CD14-positive monocyte (primary cell): ENCODE measurements at places on chromosomes 3 and 15.

- H3K27me3 ChIP-seq: no peaks in the 10 kb centered on the region
- H3K27ac ChIP-seq: no peak overlapping the region
- DNase-seq: no peak
These were observed 129.6 kb downstream of the NR2F2 start for GRCh38 chr15:96460106-96460505.

GRCh38 chr3:147119989-147120388 lies 286.4 kb downstream of the ZIC4 start:
- no peak overlapping the region for H3K27ac ChIP-seq
- no peak for DNase-seq
- no peaks in the 10 kb centered on the region for H3K27me3 ChIP-seq
- no peaks in the 10 kb centered on the region for H3K36me3 ChIP-seq

GRCh38 chr3:71067977-71068654 lies 515.4 kb downstream of the FOXP1 start:
- H3K27ac ChIP-seq: no peak overlapping the region
- no peaks in the 10 kb centered on the region for H3K36me3 ChIP-seq
- no peaks in the 10 kb centered on the region for H3K27me3 ChIP-seq
- H3K4me1 ChIP-seq: peaks cover 35% of the 10 kb centered on the region
- DNase-seq: no peak
- H3K4me3 ChIP-seq: no peak overlapping the region

- no peaks in the 10 kb centered on the region for H3K27me3 ChIP-seq
- H3K36me3 ChIP-seq: no peaks in the 10 kb centered on the region
- no peak overlapping the region for H3K27ac ChIP-seq
- no peaks in the 10 kb centered on the region for H3K4me1 ChIP-seq
These were observed 50.9 kb upstream of the FSIP1 start for GRCh38 chr15:39833515-39833981.

DNA sequence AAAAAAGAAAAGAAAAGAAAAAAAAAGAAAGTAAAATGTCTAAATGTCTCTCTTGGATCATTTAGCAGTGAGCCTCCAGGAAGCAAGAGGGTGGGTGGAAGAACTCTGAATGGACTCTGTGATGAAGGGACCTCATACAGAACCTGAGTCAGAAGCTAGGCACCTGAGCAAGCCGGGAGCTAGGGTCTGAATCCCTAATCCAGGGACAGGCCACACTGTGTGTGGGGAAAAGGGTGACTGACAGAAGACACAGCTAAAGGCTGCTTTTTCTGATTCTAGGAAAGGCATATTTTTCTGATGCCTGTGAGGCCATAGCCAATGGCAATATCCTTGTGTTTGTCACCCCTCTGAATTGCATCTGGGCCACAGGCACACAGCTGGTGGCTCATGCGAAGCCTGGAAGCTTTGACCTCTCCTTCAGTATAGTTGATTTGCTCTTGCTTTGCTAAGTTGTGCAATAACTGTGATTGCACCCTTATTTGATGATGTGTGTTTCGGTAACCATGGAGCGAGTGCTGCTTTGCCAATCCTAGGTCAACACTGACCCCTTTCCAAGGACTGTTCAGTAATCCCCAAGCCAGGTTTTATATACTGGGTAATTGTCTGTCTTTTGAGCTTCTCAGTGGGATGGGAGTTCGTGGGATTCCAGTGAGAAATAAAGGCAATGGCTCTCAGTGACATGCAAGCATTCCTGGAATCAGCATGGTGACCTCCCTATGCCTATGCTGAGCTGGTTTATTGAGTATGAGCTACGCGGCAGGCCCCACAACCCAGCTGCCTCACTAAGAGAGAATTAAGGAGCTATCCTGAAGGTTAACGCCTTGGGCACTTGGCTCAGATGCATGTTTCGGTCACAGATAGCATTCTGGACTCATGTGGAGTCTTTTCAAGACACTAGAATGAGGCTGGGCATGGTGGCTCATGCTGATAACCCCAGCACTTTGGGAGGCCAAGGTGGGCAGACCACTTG lies 49.0 kb upstream of the OSBPL11 start:
- no peaks in the 10 kb centered on the region for H3K36me3 ChIP-seq
- DNase-seq: peak; percentile 75
- H3K27me3 ChIP-seq: no peaks in the 10 kb centered on the region
- H3K4me1 ChIP-seq: peaks cover 17% of the 10 kb centered on the region
- H3K4me3 ChIP-seq: no peak overlapping the region

GRCh38 chr3:167575000-167575600 lies 78.6 kb downstream of the WDR49 start:
- H3K36me3 ChIP-seq: no peaks in the 10 kb centered on the region
- no peaks in the 10 kb centered on the region for H3K4me1 ChIP-seq

DNA sequence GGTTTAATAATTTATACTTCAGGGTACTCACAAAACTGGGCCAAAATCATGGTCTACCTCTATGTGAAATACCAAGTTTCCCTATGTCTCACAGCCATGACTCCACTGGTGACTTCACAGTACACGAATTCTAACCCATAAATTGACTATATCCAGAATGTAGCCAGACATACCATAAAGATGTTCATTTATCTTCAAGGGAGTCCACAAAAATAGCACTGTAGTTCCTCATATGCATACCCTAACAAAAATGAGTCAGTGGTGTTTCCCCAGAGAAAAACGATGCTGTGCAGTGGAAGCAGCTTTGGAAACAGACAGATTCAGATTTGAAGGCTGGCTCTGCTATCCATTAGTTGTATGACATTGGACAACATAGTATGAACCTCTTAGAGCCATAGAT lies 438.8 kb downstream of the FHIT start:
- H3K4me1 ChIP-seq: no peaks in the 10 kb centered on the region
- no peak overlapping the region for H3K4me3 ChIP-seq
- H3K36me3 ChIP-seq: no peaks in the 10 kb centered on the region
- no peaks in the 10 kb centered on the region for H3K27me3 ChIP-seq
- H3K27ac ChIP-seq: no peak overlapping the region

DNA sequence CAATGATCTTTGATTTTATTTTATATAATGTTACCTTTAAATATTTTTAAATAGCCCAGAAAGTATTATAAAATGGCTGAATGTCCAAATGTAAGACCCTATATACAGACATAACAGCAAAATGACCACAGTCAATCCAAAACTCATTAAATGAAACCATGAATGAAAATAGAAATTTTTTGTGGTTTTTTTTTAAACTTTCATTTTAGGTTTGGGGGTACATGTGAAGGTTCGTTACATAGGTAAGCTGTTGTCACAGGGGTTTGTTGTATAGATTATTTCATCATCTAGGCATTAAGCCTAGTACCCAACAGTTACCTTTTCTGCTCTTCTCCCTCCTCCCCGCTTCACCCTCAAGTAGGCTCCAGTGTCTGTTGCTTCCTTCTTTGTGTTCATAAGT lies 108.8 kb downstream of the FAIM start:
- H3K36me3 ChIP-seq: peaks cover 63% of the 10 kb centered on the region
- H3K27me3 ChIP-seq: no peaks in the 10 kb centered on the region
- H3K27ac ChIP-seq: no peak overlapping the region
- no peak overlapping the region for H3K4me3 ChIP-seq
- DNase-seq: no peak

DNA sequence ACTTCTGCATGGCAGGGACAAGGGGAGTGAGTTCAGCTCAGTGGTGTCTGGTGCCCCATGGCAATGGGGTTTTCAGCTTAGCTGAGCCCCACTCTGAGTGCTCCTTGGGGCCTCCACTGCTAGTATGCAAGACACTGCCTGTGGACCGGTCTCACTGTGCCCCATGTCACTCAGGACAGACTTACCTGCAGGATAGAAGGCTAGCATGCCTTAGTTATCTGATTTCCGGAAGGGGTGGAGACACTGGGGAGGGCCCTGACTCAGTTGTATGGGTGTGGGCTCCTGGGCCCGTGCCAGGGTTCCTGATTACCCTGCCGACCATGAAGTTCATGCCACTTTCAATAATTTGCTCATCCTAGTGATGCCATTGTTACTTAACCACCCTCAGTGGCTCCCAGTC lies 4.3 kb upstream of the SLC6A20 start:
- H3K27ac ChIP-seq: no peak overlapping the region
- no peaks in the 10 kb centered on the region for H3K36me3 ChIP-seq
- no peak for DNase-seq
- H3K4me3 ChIP-seq: no peak overlapping the region
- H3K4me1 ChIP-seq: peaks cover 11% of the 10 kb centered on the region
- peaks cover 33% of the 10 kb centered on the region for H3K27me3 ChIP-seq

- no peak overlapping the region for H3K27ac ChIP-seq
- peaks cover 61% of the 10 kb centered on the region for H3K4me1 ChIP-seq
- H3K36me3 ChIP-seq: no peaks in the 10 kb centered on the region
- DNase-seq: no peak
- no peaks in the 10 kb centered on the region for H3K27me3 ChIP-seq
These were observed 159.5 kb downstream of the RPLP1 start for GRCh38 chr15:69612112-69612511.

- no peak overlapping the region for H3K4me3 ChIP-seq
- no peaks in the 10 kb centered on the region for H3K4me1 ChIP-seq
- H3K27me3 ChIP-seq: peaks cover 6% of the 10 kb centered on the region
- no peaks in the 10 kb centered on the region for H3K36me3 ChIP-seq
- H3K27ac ChIP-seq: no peak overlapping the region
- no peak for DNase-seq
These were observed 36.0 kb upstream of the HDGFL3 start for GRCh38 chr15:83243634-83244033.

DNA sequence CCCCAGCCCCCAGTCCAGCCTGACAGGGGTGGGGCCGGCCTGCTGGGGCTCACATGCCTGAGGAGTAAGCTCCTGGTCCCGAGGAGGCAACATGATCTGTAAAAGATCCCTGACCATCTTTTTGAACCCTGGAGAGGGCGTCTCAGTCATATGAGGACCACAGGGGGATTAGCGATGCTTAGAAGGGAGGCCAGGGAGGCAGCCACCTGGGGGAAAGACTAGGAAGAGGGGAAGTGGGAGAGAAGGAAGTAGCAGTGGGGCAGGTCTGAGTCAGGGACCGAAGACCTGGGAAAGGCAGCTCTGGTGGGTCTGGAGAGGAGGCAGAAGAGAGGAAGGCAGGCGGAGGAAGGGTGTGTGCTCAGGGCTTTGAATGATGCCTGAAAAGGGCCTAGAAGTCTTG lies 18.9 kb downstream of the PIF1 start:
- no peaks in the 10 kb centered on the region for H3K36me3 ChIP-seq
- H3K4me3 ChIP-seq: no peak overlapping the region

DNA sequence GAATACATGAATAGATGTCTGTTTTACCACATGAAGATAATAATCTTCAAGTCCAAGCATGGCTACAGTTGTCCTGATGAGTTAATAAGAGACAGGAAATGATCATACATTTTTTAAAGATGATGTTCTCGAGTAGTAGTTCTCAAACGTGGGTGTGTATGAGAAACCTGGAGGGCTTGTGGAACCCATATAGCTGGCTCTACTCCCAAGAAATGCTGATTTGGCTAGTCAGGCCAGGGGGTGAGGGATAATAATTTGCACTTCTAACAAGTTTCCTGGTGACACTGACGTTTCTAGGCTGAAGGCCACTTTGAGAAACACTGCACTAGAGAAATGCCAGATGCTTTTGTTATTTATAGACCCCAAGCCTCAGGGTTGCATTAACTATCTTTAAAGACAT lies 37.0 kb downstream of the ROPN1B start:
- no peaks in the 10 kb centered on the region for H3K4me1 ChIP-seq
- no peak for DNase-seq
- H3K4me3 ChIP-seq: no peak overlapping the region

DNA sequence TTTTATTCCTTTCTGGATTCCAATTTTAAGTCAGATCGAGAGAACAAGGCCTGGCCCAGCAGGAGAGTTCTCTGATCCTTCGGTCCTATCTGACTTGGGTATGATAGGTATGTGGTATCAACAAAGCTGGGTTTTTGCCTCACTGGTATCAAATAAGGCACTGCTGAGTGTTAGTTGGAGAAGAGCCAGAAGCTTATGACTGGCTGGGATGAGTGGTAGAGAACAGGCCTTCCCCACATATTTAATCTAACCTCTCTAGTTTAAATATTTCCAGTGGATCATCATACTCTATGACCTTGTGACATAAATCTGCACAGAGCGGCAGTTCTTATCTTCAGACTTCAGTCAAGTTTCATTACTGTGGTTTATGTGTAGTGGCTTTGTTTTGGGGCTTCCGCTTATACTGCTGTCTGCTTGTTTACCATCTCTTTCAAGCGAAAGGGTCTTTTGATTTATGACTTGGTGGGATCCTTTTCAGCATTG lies 164.5 kb downstream of the PTPRG start:
- H3K36me3 ChIP-seq: no peaks in the 10 kb centered on the region
- no peaks in the 10 kb centered on the region for H3K27me3 ChIP-seq
- no peak for DNase-seq
- H3K27ac ChIP-seq: no peak overlapping the region
- H3K4me1 ChIP-seq: no peaks in the 10 kb centered on the region

GRCh38 chr15:60396100-60396499 lies 1.7 kb downstream of the ANXA2 start:
- H3K36me3 ChIP-seq: peaks cover 20% of the 10 kb centered on the region
- H3K27ac ChIP-seq: peak overlapping the region; percentile 85
- DNase-seq: no peak
- no peaks in the 10 kb centered on the region for H3K27me3 ChIP-seq

DNA sequence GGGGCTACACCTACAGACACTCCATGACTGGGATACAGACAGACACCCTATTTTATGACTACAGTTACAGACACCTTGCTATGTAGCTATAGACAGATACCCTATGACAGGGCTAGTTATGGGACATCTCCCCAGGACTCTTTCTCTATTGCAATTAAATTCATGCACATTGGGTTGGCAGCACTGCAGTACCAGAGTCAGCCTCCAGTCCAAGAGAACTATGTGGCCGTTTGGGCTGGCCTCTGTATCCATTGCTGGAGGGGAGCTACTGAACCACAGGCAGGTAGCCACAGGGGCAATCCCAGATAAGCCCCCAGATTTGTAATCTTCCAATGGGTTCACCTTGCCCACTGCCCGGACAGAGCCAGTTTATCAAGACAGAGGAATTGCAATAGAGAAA lies 108.4 kb upstream of the SPATA16 start:
- no peak overlapping the region for H3K4me3 ChIP-seq
- H3K4me1 ChIP-seq: no peaks in the 10 kb centered on the region
- no peak for DNase-seq
- H3K27ac ChIP-seq: no peak overlapping the region
- H3K36me3 ChIP-seq: no peaks in the 10 kb centered on the region

- no peak overlapping the region for H3K4me3 ChIP-seq
- H3K27ac ChIP-seq: no peak overlapping the region
- H3K4me1 ChIP-seq: peaks cover 7% of the 10 kb centered on the region
- no peaks in the 10 kb centered on the region for H3K27me3 ChIP-seq
- no peaks in the 10 kb centered on the region for H3K36me3 ChIP-seq
- no peak for DNase-seq
These were observed 136.0 kb downstream of the CD47 start for GRCh38 chr3:107954845-107955244.

DNA sequence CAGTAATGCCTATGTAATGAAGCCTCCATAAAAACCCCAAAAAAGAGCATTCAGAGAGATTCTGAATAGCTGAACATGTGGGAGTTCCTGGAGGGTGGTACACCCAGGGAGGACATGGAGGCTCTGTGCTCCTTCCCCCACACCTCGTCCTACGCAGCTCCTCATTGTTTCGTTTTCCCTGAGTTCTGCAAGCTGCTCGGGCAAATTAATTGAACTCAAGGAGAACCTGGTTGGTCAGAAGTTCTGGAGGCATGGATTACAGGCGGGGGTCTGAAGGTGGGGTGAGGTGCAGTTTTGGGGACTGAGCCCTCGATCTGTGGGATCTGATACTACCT lies 142.2 kb downstream of the MYO9A start:
- H3K4me1 ChIP-seq: no peaks in the 10 kb centered on the region
- peaks cover 8% of the 10 kb centered on the region for H3K36me3 ChIP-seq
- no peak overlapping the region for H3K4me3 ChIP-seq
- no peaks in the 10 kb centered on the region for H3K27me3 ChIP-seq
